ENCODE measurements at places on chromosomes 5 and 9.

DNA sequence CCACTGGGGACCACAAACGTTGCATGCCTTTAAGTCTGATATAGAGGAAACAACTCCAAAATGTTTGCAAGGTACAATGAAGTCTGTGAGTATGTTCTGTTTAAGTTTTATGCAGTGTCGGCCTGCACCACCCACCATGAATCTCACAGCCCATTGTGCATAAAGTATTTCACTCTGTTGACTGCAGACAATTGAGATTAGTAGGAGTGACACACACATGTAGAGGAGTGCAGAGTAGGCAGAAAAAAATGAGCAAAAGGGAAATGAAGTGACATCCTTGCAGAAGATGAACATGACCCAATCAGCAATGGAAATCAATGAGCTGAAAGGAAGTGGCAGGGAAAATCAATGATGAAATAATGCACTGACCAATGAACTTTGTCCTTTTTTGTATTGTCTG is 315.6 kb upstream of the PTPRD start:
- no peak for DNase-seq

DNA sequence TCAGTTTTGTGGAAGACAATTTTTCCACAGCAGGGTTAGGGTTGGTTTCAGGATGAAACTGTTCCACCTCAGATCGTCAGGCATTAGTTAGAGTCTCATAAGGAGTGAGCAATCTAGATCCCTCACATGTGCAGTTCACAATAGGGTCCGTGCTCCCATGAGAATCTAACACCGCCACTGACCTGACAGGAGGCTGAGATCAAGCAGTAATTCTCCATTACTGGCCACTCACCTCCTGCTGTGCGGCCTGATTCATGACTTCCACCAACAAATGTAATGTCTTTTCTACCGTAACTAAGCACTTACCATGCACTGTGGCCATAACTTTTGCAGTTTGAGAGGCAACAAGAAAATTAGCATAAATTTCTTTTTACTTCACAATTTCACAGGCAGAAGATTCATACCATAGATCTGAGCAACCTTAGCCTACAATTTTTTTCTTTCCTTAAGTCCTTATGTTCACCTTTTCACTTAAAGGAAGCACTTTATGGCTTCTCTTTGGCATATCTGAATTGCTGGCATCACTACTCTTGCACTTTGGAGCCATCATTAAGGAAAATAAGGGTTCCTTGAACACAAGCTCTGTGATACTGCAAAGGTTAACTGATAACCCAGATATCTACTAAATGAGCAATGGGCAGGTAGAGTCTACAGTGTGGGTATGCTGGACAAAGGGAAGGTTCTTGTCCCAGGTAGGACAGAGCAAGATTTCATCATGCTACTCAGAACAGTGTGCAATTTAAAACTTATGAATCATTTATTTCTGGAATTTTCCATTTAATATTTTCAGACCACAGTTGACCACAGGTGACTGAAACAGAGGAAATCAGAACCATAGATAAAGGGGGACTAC is 83.0 kb upstream of the IFNK start:
- no peak for DNase-seq

GRCh38 chr5:56307714-56308333 is 74.7 kb upstream of the ANKRD55 start:
- DNase-seq = no peak

GRCh38 chr5:38347896-38348295 is 89.5 kb downstream of the EGFLAM start:
- no peak for DNase-seq

DNA sequence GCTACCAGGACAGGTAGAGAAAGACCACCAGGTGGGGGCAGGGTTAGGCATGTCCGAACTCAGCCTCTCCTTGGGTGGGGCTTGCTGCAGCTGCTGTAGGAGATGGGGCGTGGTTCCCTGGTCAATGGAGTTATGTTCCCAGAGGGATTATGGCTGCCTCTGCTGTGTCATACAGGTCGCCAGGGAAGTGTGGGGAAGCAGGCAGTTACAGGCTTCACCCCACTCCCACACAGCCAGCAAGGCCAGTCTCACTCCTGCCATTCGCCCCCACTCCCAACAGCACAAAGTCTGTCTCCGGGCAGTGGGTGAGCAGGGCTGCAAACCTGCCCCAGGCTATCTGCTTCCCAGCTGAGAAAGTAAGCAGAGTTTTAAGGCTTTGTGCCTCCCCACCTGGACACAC is 20.0 kb upstream of the CEP72 start:
- DNase-seq = no peak

GRCh38 chr9:69672596-69673310 is 582 bp upstream of the APBA1 start:
- peak; percentile 73 for DNase-seq

DNA sequence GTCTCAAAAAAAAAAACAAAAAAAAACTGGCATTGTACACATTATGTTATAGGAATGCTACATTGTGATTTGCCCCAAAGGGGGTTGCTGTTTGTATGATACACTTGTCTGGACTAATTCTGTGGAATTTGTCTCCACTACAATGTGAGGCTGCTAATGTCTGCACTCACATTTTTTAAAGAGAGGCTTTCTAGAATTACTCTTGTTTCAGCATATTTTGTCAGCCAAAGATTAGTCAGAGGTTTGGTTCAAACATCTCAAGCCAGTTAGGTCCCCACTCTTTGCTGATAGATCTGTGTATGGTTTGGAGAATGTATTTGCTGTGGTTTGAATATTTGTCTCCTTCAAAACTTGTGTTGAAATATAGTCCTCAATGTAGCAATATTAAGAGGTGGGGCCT is 59.3 kb upstream of the ZNF169 start:
- DNase-seq = no peak

GRCh38 chr5:179599973-179600372 is 23.5 kb downstream of the HNRNPH1 start:
- no peak for DNase-seq

- DNase-seq = peak; percentile 26
Observed at GRCh38 chr9:137658781-137659180, 40.0 kb downstream of the EHMT1 start.

- no peak for DNase-seq
Observed at GRCh38 chr5:167699432-167699831, 592.0 kb upstream of the WWC1 start.

GRCh38 chr5:143769026-143769786 is 42.8 kb upstream of the HMHB1 start:
- no peak for DNase-seq

DNA sequence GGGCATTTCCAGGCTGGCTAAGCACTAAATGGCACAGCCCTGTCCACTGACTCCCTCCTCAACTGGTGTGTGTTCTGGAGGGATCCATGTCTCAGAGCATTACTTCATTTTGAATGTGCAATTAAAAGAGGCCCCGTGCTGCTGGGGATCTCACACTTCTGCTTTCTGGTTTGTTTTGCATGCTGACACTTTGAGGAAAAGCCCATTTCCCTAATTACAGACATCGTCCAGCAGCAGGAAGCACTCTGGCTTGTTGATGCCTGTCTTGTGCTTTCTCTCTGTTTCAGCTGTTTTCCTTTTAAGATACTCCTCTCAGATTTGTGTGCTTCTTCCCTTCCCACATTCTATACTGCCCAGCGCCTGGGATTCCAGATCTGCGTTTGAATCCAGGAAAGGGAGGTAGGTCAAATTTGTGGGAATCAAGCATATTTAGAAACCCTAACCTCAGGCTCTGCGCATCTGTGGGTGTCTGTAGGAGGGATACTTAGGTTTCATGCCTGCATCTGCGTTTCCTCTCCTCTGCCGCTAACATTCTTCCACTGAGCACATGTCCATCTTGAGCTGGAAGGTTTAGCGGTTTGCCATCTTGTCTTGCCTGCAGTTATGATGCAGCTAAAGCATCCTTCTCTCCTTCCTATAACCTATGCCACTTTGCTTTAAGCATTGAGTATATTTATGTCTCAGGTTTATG is 25.7 kb downstream of the SYK start:
- DNase-seq = peak; percentile 87

DNA sequence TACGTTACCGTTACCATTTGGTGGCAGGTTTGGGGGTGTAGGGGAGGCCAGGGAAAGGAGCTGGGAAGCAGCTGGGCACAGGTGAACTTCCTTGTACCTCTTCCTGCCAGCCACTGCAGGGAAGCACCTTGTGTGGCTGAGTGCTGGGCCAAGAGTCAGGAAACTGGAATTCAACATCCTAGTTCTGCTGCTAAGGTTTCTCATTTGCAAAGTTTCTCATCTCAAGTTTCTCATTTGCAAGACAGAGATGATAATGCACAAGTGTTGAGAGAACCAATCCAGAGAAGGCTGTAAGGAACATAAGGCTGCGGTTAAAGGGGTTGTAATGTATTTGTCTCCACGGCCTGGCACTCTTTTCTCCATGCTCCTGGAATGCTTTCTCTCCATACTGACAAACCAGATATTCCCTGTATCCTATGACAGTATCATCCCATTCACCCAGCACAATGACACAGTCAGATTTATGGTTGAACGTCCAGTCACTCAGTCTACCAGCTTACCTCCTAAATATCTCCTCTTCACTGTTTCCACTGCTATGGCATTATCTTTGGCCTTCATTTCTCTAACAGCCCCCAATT is 33.6 kb upstream of the LARP1 start:
- DNase-seq = no peak

DNA sequence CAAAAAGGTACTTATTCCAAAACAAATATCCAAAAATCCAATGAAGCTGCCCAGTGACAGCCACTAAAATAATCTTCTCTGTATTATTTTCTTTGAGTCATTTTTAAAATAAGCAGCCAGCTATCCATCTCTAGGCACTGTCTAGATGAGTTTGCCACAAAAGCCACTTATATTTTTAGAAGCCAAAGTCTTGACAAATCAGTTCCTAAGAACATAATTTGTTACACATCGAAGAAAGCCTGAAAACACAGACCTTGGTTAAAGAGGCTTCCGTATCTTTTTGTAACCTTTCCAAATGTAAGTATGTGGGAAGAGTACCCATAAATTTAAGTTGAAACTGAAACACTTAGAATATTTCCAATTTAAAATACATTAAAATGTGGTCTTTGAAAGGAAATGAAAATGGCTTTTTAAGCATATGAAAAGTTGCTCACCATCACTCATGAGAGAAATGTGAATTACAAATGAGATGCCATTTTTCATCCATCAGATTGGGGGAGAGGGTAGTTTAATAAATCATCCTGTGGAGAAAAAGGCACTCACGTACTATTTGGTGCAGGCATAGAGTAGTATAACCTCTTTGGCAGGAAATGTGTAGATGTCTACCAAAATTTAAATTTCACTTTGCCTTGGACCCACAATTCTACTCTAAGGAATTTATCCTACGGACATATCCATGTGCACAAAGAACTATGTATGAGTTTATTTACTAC is 180.4 kb downstream of the MLLT3 start:
- no peak for DNase-seq

GRCh38 chr5:82097-82496 is 9.9 kb upstream of the PLEKHG4B start:
- DNase-seq = no peak
